CD14-positive monocyte (primary cell): ENCODE measurements at places on chromosomes 4 and X.

DNA sequence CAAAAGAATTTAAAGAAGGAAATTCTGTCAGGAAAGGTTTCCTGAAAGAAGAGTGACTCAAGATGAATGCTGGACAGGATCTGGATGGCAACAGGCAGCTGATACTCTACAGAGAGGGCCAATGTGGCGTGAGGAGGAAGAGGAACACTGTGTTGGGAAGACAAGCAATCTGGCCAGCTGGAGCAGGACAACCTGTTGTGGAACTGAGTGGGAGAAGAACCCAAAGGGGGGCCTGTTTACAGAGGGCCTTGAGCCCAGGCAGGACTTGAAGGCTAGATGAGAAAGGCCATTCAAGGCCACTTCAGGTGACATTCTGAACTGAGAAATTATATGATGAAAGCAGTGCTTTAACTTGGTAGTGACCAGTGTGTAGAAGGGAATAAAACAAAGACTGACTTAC, 8.5 kb downstream of the OTUD4 start:
- H3K4me3 ChIP-seq: no peak overlapping the region
- H3K27me3 ChIP-seq: no peaks in the 10 kb centered on the region
- no peak for DNase-seq
- H3K27ac ChIP-seq: peak overlapping the region; percentile 60

DNA sequence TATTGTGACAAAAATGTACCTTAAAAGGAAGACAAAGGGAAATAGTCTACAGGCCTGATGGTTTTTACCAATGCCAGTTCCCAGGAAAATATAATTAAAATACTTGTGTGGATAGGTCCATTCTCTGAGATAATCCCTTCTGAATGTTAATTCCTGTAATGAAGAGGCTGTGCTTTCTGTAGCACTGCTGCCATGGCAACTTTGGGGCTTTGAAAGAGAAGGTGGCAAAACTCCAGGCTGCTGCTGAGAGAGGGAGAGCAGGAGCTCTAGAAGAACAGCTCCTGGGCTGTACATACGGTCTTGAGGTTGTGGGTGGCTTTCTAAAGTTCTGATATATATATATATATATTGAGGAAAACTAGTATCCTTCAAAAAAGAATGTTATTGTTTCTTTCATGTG, 125.4 kb downstream of the PDLIM5 start:
- H3K4me1 ChIP-seq: no peaks in the 10 kb centered on the region
- peaks cover 14% of the 10 kb centered on the region for H3K36me3 ChIP-seq
- no peaks in the 10 kb centered on the region for H3K27me3 ChIP-seq
- no peak overlapping the region for H3K27ac ChIP-seq

GRCh38 chrX:42739258-42739657, 38.7 kb downstream of the PPP1R2C start:
- DNase-seq: no peak
- H3K27ac ChIP-seq: no peak overlapping the region
- H3K4me1 ChIP-seq: peaks cover 5% of the 10 kb centered on the region

DNA sequence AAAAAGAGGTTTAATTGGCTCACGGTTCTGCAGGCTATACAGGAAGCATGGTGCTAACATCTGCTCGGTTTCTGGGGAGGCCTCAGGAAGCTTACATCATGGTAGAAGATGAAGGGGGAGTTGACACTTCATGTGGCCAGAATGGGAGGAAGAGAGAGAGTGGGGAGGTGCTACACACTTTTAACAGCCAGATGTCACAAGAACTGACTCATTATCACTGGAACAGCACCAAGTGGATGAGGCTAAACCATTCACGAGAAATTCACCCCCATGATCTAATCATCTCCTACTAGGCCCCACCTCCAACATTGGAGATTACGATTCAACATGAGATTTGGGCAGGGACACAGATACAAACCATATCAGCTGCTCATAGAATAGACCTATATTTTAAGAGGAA, 255.8 kb downstream of the OPHN1 start:
- no peak overlapping the region for H3K27ac ChIP-seq
- no peaks in the 10 kb centered on the region for H3K27me3 ChIP-seq
- H3K4me3 ChIP-seq: no peak overlapping the region
